ENCODE measurements at places on chromosomes 12 and 14.

GRCh38 chr12:103852498-103852997, 11.5 kb upstream of the NT5DC3 start:
- DNase-seq: no peak

DNA sequence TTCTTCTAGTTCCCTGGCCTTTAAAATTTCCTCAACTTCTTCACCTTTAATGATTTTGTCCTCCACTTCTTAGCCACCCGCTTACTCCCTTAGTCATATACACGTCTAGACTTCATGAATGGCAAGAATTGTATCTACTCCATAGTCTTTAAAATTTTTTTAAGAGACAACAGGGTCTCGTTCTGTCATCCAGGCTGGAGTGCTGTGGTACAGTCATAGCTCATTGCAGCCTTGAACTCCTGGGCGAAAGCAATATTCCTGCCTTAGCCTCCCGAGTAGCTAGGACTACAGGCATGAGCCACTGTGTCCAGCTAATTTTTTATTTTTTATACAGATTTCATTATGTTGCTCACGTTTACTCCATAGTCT, 47.9 kb downstream of the BBS10 start:
- DNase-seq: no peak

- no peak for DNase-seq
Measured at GRCh38 chr12:122884860-122885259, 11.1 kb downstream of the VPS37B start.

- no peak for DNase-seq
Measured at GRCh38 chr14:36996133-36996856, 176.1 kb downstream of the SLC25A21 start.

- DNase-seq: no peak
Measured at GRCh38 chr12:44848703-44849085, 27.4 kb downstream of the NELL2 start.

DNA sequence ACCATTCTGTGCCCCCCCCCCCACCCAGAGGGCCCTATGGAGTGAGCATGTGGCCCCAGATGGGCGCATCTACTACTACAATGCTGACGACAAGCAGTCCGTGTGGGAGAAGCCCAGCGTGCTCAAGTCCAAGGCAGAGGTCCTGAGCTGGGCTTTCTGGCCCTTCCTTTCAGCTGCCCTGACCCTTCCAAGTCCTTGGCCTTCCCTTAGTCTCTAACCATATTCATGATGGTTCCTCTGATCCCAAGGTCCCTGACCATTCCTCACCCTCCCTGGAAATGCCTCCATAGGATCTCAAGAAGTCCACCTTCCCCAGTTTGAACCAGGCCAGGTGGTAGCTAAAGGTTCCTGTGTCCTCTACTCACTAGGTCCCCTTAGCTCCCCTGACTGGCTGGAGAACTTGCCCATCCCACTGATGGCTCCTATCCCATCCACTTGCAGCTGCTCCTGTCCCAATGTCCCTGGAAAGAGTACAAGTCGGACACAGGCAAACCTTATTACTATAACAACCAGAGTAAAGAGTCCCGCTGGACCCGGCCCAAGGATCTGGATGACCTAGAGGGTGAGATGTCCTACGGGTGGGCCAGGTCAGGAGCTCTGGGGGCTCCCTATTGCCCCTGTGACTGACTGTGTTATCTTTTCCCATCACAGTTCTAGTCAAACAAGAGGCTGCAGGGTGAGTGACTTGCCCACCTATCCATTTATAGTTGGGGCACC, 9.8 kb downstream of the PRPF40B start:
- no peak for DNase-seq

GRCh38 chr14:97976861-97977260, 1179.7 kb downstream of the VRK1 start:
- no peak for DNase-seq

DNA sequence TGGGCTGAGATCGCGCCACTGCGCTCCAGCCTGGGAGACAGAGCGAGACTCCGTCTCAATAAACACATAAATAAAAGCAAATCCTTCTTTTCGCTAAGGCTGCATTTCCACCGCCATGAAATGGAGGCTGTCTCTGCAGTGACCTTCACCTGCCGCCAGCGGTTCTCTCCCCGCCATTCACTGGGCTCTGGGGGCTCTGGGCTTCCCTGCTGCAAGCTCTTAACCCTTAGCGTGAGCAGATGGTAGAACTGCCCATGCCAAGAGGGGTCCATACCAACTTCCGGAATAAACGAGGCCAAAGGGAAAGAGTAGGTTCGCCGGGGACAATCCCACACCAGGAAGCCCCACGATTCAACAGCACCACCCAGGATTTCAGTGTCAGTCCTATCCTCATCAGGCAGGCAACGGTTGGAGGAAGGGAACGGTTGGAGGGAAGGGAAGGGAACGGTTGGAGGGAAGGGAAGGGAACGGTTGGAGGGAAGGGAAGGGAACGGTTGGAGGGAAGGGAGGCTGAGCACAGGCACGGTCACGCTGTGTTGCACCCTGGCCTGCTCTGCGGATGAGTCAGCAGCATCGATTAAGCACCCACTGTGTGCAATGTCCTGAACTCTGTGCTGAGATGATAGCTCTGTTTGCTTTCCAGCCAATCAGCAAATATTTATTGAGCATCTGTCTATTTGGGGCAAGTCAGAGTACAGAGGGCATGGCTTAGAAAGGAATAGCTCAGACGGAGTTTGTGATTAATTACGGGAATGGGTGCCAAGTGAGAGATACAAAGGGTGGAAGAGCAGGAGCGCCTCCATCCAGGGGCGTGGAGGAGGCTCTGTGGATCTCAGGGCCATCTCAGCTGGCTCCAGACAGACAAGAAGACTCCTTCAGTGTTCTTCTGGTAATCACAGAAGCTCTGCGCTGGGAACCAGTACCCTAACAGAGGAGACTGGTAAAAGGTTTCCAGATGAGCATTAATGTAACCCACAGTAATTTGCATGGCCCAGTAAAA, 77.9 kb downstream of the NINJ2 start:
- DNase-seq: no peak

GRCh38 chr14:75832621-75833297, 149.0 kb downstream of the TGFB3 start:
- DNase-seq: no peak

- no peak for DNase-seq
Measured at GRCh38 chr14:51845811-51846210, 14.6 kb upstream of the GNG2 start.

GRCh38 chr12:52946334-52946733, 2.6 kb upstream of the KRT18 start:
- DNase-seq: no peak

- DNase-seq: peak; percentile 89
Measured at GRCh38 chr14:58978343-58978742, 210.1 kb upstream of the DAAM1 start.

DNA sequence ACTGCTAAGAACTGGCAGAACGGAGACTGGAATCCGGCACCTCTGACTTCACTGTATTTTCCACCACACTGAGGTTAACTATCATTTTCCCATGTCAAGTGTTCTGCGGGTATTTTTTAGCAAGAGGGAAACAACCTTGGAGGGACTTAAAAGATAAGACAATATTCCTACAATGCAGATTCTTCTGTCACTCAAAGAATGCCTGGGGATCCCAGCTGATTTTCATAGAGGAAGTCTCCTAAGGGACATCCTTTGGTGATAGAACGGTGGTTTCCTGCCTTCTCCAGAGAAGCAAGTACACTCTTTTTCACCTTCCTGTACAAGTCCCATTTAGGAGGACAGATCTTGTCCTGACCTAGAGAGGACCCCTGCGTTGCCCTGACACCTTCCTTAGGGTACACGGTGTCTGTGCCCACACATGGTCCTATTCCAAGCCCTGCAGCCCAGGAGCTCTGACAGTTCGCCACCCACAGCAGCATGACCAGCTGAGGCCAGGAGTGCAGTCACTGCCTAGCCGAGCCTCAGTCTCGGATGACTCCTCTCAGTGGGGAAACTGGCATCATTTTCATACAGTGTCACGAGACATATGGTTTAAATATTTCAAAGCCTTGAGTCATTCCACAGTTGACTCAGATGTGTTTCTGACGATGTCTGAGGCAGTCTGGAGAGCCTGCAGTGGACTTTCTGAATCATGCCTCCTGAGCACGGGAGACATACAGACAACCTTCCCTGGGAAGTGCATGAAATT, 181.3 kb upstream of the FKBP4 start:
- DNase-seq: peak; percentile 8

- DNase-seq: no peak
Measured at GRCh38 chr12:15580431-15580830, 208.8 kb downstream of the EPS8 start.

DNA sequence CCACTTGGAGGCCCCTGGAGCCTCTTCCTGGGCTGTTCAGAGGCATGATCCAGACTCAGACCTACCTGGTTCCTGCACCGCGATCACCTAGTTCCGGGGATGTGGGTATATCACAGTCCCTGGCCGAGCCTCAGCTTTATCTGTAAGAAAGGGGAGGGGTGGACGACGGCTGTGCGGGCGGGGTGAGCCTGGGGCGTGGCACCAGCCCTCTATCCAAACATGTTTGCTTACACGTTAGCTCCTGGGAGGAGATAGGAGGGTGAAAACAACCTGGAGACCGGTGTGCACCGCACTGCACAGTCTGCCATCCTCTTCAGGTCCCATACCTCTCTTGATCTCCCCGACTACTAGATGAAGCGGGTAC, 1.2 kb downstream of the ANKRD9 start:
- DNase-seq: no peak

DNA sequence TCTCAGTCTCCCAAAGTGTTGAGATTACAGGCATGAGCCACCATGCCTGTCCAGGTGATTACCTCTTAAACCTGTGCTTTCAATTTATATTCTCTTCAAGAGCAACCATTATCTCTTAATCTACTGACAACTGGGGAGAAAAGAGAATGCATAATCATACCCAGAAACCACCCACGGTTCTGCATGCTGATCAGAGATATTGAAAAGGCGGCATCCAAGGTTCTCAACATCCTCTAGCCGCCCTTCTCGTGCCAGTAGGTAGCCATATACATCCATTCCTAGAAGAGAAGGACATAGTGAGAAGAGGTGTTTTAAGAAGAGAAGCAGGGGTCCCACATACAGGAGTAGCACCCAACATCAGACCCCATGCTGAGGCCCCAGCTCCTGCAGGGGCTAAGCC, 20.8 kb downstream of the ANAPC7 start:
- DNase-seq: no peak

DNA sequence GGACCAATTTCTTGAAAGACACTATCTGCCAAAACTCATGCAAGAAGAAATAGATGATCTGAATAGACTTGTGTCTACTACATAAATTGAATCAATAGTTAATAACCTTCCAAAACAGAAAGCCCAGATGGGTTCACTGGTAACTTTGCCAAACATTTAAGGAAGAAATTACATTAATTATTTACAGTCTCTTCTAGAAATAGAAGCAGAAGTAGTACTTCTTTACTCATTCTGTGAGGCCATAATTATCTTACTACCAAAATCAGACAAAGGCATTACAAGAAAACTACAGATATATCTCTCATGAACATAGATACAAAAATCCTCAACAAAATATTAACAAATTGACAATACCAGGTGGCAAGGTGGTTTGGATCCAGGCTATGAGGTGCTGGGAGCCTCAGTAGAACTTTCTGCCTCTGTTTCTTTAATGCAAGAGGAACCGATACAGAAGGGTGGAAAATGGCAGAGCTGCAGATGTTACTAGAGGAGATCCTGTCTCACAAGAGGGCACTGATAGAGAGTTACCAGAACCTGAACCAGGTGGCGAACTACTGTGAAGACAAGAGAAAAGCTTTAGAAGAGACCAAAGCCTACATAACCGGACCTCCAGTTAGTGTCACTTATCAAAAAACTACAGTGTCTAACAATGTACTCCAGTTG, 33.7 kb upstream of the KTN1 start:
- DNase-seq: no peak

GRCh38 chr14:96881713-96882112, 84.5 kb downstream of the VRK1 start:
- DNase-seq: peak; percentile 42

GRCh38 chr14:97594306-97594705, 797.1 kb downstream of the VRK1 start:
- DNase-seq: no peak

GRCh38 chr12:78571953-78572352, 292.6 kb upstream of the SYT1 start:
- no peak for DNase-seq

DNA sequence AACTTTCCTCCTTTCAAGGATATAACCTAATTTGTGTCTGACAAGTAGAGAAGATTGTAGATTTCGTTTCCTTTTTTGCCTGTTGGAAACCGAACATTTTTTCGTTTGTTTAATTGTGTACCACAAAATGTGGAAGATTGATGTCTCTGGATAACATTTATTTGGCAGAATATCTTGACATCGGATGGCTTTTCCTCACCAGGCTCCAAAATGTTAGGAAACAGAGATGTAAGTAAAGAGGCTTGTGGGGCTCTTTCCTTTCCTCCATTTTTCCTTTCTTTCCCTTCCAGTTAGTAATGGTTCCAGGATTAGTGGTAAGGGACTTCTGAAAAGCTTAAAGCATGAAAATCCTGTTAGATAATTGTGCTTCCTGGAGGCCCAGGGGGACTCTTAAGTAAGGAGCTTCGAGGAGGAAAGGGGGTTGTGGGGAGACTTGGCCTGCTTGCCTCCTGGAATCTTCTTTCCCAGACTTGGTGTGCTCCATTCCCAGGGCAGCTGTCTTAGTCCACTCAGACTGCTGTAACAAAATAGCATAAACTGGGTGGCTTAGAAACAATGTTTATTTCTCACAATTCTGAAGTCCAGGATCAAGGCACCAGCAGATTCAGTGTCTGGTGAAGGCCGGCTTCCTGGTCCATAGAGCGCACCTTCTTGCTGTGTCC, 243.1 kb upstream of the PWP1 start:
- no peak for DNase-seq

DNA sequence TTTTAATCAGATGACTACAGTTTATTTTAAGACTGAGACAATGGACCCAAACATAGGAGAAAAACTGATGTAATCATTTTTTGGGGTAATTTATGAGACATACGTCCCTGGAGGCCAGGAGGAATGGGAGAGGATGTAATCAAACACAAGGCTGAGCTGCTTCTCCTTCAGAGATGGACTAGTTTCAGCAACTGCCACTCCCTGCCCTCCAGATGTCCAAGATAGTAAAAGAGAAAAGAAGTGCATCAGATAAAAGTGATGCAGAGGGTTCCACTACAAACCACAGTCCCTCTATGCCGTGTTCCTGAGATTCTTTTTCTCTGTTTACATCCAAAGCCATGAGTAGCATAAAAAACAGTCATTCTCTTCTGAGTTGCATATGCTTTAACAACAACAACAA, 101.1 kb downstream of the DACT1 start:
- no peak for DNase-seq

DNA sequence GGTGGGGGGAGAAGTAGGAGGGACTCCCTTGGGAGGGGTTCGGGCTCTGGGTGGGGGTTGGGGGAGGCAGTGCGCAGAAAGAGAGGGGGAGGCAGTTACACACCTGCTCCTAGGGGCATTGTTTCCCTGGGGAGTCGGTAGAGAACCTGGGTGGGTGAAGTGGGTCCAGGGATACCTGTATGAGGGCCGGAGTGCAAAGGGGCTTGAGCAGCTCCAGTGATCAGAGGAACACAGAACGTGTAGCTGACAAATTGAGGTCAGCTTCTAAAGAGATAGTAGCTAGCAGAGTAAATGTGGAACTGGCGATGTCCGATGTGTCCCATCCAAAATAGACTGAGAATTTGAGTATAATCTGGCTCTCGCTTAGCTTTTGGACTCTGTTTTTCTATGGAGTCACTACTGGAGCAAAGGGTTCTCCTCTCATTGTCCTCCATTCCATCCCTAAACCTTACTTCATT, 502 bp downstream of the SMARCD1 start:
- DNase-seq: no peak

Data from foreskin melanocyte (primary cell).